ENCODE measurements at places on chromosomes 3 and 15.

DNA sequence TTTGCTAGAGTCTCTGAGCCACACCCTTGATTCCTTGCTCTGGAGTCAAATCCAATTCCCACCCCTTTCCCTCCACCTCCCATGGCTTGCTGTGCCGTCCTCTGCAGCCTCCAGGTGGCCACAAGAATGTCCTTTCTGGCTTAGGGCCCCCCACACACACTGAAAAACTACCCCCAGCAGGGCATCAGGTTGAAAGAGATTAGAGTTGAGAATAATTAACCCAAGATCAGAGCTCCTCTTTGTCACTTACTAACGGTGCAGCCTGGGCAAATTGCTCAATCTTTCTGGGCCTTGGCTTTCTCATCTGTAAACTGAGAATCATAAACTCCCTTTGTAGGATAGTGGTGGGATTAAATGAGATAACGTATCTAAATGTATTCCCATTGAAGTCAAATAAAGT, 78.5 kb downstream of the MRPL46 start:
- no peak for DNase-seq

- DNase-seq: no peak
These were observed 194.6 kb upstream of the TPM1 start for GRCh38 chr15:62847900-62848489.

DNA sequence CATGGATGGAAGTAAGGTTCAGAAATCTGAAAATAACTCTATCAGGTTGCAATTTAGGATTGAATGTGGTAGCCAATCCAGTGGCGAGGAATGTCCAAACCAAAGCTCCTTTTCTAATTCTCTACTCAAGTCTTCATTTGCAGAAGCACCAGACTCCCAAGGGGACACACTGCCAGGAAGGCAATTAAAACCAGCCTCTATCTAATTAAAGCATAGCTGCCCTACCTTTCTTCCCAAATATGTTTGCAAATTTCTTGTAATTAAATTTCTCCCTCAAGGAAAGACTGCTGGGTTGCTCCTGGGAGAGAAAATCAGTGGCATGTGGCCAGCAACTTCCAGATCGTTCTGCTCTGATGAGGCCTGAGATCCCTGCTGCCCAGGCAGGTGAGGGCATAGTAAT, 153.4 kb upstream of the MCTP2 start:
- no peak for DNase-seq

- DNase-seq: no peak
These were observed 230.7 kb downstream of the SHQ1 start for GRCh38 chr3:72617424-72618024.

DNA sequence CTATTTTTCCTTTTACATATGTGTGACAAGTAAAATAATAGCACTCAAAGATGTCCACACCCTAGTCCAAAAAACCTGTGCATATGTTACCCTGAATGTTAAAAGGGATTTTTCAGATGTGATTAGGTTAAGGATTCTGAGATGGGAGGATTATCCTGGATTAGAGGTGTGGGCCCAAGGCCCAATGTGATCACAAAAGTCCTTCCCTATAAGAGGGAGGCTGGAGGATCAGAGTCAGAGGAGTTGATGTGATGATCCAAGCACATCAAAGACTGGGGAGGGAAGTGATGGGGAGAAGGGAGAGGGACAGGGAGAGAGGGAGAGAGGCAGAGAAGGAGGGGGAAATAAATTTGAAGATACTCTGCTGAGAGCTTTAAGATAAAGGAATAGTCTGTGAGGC, 512.6 kb downstream of the PLOD2 start:
- DNase-seq: no peak

GRCh38 chr3:149489060-149489690, 14.7 kb downstream of the TM4SF4 start:
- DNase-seq: no peak

DNA sequence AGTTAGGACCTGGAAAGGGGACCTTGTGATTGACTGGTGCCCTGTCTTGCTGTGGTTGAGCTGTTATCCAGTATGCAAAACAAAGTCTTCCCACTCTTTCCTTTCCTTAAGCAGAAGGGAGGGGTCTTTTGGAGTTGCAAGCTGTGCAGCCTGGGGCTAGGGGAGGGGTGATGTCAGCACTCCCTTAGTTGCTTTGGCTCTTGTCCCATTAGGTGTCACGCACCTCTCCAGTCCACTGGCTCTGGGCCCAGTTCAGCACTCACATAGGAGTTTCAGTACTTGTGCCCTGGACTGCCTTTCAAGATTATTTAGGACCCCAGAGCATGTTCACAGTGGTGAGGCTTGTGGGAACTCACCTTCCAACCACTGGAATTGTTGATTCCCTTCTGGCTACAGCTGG, 238.5 kb downstream of the DOCK3 start:
- DNase-seq: no peak

- no peak for DNase-seq
These were observed 16.4 kb downstream of the TAFA4 start for GRCh38 chr3:68915973-68916372.

DNA sequence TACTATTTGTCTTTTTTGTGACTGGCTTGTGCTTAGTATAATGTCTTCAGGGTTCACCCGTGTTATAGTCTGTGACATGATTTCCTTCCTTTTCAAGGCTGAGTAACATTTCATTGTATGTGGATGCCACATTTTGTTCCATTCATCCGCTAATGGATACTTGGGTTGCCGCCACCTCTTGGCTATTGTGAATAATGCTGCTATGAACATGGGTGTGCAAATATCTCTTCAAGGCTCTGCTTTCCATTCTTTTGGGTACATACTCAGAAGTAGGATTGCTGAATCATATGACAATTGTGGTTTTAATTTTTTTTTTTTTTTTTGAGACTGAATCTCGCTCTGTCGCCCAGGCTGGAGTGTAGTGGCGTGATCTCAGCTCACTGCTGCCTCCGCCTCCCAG, 15.4 kb downstream of the CRTC3 start:
- no peak for DNase-seq

DNA sequence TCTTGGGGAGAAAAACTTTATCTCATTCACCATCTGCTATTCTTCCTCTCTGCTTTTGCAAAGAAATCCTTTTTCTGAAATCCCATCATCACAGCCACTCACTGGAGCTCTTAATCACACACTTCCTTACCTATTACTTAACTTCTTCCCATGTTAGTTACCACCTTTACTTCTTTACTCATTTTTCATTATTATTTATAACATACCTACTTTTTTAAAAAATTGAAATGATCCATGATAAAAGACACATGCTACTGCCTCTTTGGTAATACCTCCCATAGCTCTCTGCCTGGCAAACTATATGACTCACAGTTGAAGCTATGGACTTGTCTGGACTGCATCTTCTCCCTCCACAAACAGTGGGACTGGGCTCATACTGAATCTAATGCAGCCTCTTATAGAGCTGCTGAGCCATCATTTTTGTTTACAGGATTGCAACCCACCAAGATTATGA, 150.3 kb downstream of the TNIK start:
- DNase-seq: no peak

DNA sequence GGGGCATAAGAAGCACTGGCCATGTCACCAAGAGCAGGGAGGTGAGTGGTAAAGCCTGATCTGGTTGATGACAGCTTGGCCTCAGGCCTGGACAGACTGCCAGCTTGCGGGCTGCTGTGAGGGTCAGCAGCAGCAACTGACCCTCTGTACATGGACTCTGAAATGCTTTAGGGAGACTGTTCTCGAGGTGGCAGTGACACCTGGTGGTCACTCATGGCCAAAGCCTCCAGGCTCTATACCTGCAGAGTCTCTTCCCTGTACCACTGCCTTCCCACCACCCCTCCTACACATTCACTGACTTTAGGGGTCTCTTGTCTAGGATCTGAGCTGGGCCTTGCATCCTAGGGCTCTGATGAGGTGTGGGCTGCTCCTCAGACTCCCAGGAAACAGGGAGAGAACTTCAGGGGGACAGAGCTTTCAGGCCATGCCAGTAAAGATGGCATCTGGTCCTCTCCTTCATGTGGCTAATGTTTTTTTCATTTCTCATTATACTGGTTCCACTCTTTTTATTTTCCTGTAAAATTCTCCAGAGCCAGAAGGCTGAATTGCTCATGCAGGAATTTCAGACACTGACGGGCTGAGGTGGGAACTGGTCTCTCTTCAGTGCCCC, 17.2 kb upstream of the TIMP4 start:
- DNase-seq: no peak

GRCh38 chr3:85539232-85539631, 580.4 kb downstream of the CADM2 start:
- DNase-seq: no peak

- no peak for DNase-seq
These were observed 15.8 kb upstream of the TFDP2 start for GRCh38 chr3:142165194-142165593.
